ENCODE measurements at places on chromosomes 3 and 15. TPM values are rescaled to one million over a fixed set of nuclear protein-coding genes. Genes with fewer than 3 reads are reported as not detected.
A peak's percentile ranks its signal among the peaks of the same experiment; 100 is the strongest.

- no peak for DNase-seq
These were observed 207.9 kb upstream of the CHRNA7 start for GRCh38 chr15:31822463-31822862.

GRCh38 chr15:99979371-99979770, 246.1 kb upstream of the LYSMD4 start:
- DNase-seq, result no peak

DNA sequence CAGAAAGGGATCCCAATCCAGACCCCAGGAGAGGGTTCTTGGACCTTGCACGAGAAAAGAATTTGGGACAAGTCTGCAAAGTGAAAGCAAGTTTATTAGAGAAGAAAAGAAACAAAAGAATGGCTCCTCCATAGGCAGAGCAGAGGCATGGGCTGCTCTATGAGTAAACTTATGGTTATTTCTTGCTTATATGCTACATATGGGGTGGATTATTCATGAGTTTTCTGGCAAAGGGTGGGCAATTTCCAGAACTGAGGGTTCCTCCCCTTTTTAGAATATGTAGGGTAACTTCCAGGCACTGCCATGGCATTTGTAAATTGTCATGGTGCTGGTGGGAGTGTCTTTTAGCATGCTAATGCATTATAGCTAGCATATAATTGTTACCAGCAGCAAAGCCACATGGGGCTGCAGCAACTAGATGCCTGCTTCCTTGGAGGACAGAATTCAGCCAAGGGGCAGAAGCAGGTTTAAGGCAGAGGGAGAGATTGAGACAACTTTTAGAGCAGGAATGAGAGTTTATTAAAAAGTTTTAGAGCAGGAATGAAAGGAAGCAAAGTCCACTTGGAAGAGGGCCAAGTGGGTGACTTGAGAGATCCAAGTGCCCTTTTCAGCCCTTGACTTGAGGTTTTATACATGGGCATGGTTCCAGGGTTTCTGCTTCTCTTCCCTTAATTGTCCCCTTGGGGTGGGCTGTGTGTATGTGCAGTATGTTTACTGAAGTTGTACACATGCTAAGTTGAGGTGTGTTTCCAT, 41.3 kb downstream of the METTL6 start:
- DNase-seq, result no peak

DNA sequence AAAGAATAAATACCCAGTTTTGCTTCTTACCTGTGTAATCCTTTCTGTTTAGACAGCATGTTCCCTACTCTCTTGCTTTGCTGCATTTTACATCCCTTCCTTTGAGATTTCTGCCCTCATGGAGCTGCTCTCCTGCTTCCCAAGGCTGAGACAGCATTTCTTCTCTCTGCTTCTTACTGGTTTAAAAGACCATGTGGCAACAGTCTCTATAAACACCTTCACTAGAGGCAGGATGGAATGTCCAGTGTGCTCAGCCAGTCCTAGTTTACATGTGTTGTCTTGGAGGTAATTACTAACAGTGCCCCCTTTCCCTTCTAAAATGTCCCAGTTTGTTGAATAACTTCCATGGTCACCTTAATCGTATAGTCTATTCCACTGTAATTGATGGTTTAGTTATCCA, 262.3 kb downstream of the CNTN3 start:
- DNase-seq, result no peak

GRCh38 chr3:14858105-14858504, 39.3 kb downstream of the FGD5 start:
- no peak for DNase-seq

- peak; percentile 93 for DNase-seq
These were observed at the start of gene SMAD6 for GRCh38 chr15:66702035-66702786. Gene SMAD6, plus strand, starts transcription at chr15:66702236. Its CDS starts 1,023 bp downstream, at chr15:66703259.

TMEM158 gene
- 3.8 TPM for total RNA-seq
